ENCODE measurements at places on chromosomes 4 and X.

DNA sequence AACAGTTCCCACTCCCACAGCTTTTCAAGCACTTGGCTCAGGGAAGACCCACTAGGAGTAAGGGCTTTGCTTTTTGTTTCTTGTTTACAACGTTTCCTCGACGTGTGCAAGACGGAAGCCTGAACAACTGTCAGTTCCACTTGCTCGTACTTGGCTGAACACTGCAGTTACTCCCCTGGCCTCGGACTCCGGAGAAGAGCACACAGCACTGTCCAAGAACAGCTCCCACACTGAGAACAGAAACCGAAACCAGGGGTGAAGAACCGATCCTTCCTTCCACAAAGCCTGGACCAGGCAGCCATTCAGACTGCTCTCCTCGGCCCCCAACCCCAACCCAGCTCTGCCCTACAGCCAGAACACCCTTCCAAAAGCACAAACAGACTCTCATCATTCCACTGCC is 25.5 kb downstream of the IRF2 start:
- no peak for DNase-seq

GRCh38 chr4:77431546-77431945 is 174.1 kb upstream of the CXCL13 start:
- DNase-seq, result no peak

- peak; percentile 54 for DNase-seq
These were observed 317.7 kb upstream of the NOCT start for GRCh38 chr4:138697851-138698250.

DNA sequence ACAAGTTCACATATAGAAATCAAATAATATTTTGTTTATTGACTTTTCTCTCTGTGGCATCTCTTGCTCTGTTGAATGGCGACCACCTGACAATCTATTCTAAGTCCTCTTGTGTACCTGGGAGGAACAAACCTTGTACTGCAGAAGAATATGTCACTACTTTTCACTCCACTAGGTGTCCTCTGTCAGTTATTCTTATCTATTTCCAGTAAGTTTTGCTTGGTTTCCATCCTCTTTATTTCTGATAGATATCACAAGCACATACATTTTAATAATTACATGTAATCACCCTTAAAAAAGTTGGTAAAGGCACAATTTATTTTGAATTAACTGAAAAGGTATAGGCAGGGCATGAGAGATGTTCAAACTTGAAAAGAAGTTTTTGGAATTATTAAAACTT is 238.4 kb downstream of the SNCA start:
- DNase-seq, result peak; percentile 5

DNA sequence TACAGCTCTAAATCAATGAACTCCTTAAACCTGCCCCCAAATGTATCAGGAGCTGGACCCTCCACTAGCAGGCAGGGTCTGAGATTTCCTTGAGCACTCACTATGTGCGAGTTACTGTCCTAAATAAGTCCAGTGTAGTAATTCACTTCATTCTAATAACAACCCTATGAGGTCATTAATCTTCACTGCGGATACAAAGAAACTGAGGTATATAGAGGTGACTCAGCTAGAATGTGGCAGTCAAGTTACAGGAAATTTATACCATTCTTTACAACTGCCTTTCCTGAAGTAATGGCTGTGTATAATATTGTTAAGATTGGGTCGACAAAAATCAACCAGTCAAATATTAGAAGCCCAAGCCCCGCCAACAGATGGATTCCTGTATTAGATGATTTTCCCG is 473.9 kb upstream of the FTHL17 start:
- no peak for DNase-seq

GRCh38 chr4:178142724-178143123 is 700.5 kb upstream of the AGA start:
- no peak for DNase-seq

DNA sequence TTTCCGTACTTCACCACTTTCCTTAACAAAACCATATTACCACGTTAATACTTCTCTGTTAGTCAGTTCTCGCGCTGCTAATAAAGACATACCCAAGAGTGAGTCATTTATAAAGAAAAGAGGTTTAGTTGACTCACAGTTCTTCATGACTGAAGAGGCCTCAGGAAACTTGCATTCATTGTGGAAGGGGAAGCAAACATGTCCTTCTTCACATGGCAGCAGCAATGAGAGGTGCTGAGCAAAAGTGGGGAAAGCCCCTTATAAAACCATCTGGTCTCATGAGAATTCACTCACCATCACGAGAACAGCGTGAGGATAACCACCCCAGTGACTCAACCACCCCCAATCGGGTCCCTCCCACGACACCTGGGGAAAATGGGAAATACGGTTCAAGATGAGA is 289.8 kb upstream of the CLNK start:
- no peak for DNase-seq

GRCh38 chrX:14501327-14501726 is 28.0 kb upstream of the GLRA2 start:
- DNase-seq, result no peak

DNA sequence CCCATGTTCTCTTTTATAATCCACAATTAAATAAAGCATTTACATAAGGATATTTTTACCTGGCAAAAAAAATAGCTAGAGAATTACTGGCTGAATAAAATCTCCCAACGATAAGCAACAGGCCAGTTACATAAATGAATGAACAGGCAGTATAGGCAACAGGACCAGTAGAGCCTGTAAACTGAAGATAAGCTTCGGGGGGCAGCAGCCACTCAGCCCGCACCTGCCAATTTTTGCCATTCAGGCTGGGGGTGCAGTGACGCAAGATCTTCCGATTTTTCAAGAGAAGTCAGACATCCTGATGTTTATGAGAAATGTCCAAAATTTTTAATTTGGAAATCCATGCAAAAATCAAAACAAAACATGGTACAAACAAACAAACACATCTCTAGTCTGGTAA is 49.0 kb upstream of the CDKN2AIP start:
- no peak for DNase-seq

DNA sequence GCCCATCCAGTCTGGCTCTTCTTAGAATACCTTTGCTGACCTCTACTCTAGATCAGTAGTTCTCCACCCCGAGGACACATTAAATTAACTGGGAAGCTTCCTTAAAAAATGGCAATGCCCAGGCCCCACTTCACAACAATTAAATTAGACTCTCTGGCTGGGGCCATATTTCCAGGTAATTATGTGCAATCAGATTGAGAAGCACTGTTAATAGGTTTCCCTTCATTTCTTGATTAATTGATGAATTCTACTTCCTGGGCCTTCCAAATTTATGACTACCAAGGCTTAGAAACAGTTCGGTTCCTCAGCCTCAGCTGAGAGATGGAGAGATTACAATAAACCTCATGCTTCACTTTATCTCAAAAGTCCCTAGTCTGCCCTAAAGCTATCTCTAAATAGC is 71.7 kb upstream of the LIMCH1 start:
- DNase-seq, result no peak

DNA sequence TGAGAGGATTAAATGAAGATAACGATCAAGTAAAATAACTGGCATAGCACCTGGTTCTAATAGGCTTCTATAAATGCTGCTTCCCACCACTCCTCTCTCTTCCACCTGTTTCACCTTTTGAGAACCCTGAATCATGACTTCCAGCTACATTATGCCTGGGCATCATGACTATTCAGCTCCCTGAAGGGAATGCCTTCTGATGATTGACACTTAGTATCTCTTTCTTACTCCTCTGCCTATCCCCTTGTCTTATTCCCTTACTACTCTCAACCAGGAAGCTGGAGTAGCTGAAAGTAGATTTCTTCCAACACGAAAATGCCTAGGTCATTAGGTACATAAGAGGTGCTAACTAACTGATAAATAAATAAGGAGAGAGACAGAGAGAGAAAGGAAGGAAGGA is 24.7 kb upstream of the CXCL8 start:
- no peak for DNase-seq

GRCh38 chr4:37977471-37978247 is 17.5 kb downstream of the PTTG2 start:
- peak; percentile 16 for DNase-seq

GRCh38 chrX:17078031-17078720 is 131.7 kb downstream of the REPS2 start:
- DNase-seq, result no peak

DNA sequence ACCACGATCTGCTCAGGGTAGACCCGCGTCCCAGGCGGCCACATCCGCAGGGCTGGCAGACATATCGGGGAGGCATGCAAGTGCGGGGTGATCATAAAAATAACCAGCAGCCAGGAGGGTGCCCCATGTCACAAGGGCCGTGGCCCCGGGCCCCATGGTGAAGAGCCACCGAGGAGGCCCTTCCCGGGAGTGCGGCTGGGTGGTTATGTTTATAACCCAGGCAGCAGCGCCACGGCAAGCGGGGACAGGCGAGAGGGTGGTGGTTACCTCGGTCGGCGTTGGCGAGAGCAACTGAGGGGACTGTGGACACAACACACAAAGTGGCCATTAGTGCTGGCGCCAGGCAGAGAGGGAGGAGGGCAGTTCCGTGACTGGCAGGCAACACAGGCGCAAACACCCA is 92.7 kb upstream of the AFAP1 start:
- DNase-seq, result no peak

- no peak for DNase-seq
These were observed 31.0 kb upstream of the ARAF start for GRCh38 chrX:47530049-47530448.

GRCh38 chrX:2426289-2426882 is 74.4 kb downstream of the DHRSX start:
- DNase-seq, result no peak

DNA sequence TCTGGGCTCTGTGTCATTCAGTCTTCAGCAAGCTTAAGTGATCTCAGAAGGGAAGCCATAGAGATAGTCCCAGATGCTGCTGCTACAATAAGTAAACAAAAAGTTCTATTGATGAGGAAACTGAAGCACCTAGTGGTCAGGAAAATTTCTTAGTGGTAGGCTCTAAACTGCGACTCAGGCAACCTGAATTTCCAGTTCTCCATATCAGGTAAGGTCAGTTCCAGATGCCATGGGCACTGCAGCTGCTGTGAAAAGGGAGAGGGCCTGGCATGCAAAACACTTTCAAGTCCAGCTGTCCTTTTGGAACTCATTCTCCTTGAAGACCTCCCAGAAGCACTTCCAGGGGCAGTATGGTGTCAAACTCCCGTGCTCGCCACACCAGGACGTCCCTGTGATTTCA is 46.2 kb downstream of the REELD1 start:
- DNase-seq, result no peak

DNA sequence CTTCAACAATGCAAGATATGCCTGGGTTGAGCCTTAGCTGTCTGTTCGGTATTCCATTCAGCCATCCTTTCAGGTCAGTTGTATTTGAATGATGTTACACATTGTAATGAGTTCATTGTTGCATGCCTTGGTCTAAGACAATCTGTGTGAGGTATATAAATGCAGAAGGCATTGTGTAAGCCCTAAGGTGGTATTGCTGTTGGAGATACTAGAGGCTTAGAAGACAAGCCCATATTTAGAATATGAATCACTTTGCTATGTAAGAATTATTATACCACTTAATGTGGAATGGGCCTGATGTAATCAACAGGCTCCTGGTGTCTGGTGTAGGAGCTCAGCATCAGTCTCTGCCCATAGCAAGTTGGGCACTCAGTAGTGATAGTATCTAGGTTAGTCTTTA is 473.4 kb upstream of the GNPDA2 start:
- DNase-seq, result no peak

DNA sequence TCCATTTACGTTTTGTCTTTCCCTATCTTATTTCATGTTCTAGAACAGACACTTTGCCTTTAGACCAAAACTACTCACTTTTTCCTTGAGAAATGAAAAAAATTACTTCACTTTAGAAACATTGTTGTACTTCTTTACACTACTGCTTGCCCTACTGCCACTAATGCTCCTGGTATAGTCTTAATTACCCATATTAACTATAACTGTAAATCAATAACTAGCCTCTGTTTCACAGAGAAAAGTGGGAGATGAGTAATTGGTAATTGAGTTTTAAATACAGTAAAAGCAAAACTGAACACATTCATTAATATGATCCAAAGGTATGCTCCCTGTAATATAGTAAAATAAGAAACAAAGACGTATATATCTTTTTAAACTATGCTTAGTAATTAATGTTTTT is 111.1 kb upstream of the JADE1 start:
- DNase-seq, result no peak

DNA sequence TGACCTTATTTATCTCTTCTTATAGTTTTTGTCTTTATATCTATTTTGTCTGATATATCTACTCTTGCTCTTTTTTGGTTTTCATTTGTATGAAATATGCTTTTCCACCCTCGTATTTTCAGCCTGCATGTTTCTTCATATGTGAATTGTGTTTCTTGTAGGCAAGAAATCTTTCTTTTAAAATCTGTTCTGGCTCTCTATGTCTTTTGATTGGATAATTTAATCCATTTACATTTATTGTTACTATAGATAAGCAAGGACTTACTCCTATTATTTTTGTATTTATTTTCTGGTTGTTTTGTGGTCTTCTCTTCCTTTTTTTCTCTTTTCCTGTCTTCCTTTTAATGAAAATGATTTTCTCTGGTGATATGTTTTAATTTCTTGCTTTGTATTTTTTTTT is 403.1 kb downstream of the DCAF12L2 start:
- no peak for DNase-seq

DNA sequence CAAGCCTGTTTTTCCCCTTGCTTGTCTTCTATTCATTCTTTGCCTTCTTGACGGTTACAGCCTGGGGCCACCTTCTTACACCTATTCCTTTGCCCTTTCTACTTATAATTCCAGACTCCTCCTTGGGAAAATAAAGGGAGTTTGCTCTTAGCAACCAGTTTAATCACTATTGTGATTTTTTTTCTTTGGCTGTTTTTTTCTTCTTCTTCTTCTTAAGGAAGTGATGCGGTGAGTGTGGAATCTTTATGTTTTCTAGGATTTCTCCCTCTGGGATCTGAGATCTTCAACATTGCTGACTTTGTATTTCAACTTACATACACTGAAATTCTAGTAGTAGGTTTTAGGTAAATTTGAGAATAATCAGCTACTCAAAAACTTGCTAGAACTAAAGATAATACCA is 1.1 kb upstream of the KLHL13 start:
- no peak for DNase-seq

GRCh38 chr4:24607334-24607733 is 23.0 kb upstream of the DHX15 start:
- DNase-seq, result no peak

GRCh38 chr4:6562931-6563901 is 11.8 kb upstream of the MAN2B2 start:
- DNase-seq, result no peak

DNA sequence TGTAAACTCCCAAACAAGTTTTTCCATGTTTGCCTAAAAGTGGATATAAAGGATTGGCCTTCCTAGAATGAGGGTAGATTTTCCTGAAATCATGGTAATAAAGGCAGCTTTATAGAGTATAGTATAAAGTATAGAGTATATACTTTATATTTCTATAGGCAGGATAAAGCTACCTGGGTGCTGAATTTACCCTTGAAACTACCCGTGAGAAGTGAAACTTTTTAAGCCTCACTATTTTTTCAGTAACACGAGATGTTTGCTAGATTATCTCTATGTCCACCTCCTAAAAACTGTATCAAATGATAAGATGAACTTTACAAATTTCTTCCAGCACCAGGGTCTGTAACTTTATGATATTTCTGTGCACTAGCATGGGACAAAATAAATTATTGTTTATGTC is 340.0 kb upstream of the GALNTL6 start:
- DNase-seq, result no peak

- DNase-seq, result no peak
These were observed 421.3 kb downstream of the BCOR start for GRCh38 chrX:39676434-39676833.

- DNase-seq, result no peak
These were observed 41.6 kb upstream of the HMGB3 start for GRCh38 chrX:150941580-150941979.

GRCh38 chrX:103776546-103776945 is at the start of gene PLP1:
Gene PLP1, plus strand, starts transcription at chrX:103776840. Its CDS starts 156 bp downstream, at chrX:103776996.
- no peak for DNase-seq

GRCh38 chrX:47649271-47649670 is 1.1 kb downstream of the ELK1 start:
- no peak for DNase-seq

GRCh38 chr4:111812114-111812513 is 333.1 kb upstream of the FAM241A start:
- no peak for DNase-seq
